ENCODE measurements at places on chromosomes 7 and 10.

- no peak for DNase-seq
Observed at GRCh38 chr7:104791080-104791479, 222.9 kb upstream of the KMT2E start.

- no peak for DNase-seq
Observed at GRCh38 chr10:49144058-49144720, 10.4 kb upstream of the FAM170B start.

DNA sequence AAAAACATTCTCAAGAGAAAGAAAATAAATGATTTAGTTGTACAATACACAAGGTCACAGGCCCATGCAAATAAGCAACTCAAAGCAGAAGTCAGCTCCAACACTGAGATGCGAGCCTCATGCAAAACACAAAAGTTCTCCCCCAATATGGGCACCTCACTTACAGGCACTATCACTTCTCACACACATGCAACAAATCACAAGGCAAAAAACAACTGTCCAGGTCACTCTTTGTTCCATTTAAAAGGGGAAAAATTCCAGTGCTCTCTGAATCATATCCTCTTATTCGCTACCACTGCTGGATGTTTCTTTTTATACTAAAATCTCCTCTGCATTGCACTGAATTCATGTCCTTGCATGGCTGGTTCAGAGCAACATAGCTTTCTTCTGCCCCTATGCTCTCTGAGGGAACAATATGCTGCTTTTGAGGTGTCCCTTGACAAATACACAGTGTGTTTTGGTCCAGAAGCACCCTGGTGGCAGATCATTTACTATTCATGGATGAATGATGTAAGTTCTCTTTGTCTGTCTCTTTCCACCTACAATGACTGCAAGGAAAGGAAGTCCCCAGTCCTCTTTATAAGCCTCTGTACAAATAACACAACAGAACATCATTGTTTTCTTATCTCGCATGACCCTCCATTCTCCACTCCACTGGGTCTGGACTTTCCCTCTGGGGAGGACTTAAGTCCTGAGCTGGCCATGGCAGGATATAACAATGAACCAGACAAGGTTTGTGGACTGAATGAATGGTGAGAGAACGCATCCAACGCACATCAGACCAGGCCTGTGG lies 85.4 kb upstream of the GSDME start:
- DNase-seq = no peak

DNA sequence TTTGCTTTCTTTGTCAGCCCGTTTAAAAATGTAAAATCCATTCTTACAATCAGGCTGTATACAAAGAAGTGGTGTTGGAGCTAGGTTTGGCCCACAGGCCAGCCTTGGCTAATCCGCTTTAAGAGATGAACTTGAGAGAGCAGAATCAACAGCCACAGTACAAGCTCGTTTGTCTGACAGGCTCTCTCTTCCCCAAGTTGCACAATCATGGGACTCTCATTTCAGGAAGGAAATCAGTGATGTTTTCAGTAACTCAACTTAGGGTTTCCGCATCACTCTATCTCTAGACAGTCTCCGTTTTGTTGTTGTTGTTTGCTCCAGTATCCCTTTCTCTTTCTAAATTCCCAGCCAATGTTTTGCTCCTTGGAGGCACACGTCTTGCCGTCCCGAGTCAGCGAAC lies 582.0 kb upstream of the MKI67 start:
- DNase-seq = no peak

Measured in suppressor macrophage (primary cell).